Stimulated activated CD4-positive, alpha-beta T cell treated with anti-CD3 and anti-CD28 coated beads, Interleukin-4, amount 100 ng/mL, for 1 hour (primary cell): ENCODE measurements at places on chromosomes 4 and X.

- no peak for DNase-seq
These were observed 287.0 kb upstream of the GALNT7 start for GRCh38 chr4:172881645-172882044.

GRCh38 chr4:85656759-85657505 is 182.0 kb downstream of the ARHGAP24 start:
- no peak for DNase-seq

DNA sequence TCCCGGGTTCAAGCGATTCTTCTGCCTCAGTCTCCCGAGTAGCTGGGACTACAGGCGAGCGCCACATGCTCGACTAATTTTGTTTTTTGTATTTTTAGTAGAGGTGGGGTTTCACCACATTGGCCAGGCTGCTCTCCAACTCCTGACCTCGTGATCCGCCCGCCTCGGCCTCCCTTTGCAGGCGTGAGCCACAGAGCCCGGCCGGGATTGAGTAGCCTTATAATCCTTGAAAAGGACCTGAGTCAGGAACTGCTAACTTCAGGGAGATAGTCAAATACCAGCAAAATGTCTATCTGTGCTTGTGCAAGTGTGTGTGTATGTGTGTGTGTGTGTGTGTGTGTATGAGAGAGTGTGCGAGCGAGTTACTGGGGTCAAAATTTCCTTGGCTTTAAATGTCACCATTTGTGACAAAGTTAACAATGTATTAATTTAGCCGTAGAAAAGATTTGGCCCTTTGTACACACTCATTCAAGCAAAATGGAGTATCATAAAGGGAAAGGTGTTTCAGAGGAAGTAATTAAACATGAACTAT is 1.8 kb upstream of the KDM6A start:
- no peak for DNase-seq

DNA sequence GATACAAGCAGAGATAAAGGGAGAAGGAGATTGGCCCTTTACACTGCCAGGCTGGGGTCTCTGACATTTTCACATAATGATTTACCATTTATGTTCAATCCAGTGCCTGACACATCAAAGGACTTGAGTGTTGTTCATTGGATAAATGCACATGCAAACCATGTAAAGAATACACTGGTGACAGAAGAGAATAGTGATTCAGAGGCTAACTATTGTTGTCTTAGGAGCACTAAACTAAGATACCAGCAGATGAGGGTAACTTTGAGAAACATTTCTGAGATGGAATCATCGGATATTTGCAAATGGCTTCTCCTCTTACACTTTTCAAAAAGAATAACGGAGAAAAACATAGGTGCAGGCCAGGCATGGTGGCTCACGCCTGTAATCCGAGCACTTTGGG is 67.3 kb upstream of the HHIP start:
- DNase-seq = no peak

GRCh38 chr4:112361181-112361791 is 64.1 kb downstream of the ALPK1 start:
- no peak for DNase-seq

DNA sequence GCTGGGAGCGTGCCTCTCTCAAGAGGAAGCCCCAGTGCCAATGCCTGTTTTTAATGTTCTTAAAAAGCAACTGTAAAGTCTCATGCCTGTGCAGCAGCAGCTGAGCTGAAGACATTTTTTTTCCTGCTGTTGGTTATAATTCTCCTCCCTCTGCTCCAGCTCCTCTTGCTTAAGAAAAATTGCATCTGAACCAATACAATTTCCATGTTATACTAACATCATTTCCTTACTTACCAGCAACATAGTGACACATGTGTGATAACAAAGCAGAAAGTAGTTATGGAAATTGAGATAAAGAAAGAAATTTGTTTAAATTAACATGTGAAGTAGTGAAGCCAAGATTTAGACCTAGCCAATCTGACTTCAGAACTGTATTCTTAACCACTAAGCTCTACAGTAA is 101.4 kb downstream of the TBC1D19 start:
- DNase-seq = no peak

DNA sequence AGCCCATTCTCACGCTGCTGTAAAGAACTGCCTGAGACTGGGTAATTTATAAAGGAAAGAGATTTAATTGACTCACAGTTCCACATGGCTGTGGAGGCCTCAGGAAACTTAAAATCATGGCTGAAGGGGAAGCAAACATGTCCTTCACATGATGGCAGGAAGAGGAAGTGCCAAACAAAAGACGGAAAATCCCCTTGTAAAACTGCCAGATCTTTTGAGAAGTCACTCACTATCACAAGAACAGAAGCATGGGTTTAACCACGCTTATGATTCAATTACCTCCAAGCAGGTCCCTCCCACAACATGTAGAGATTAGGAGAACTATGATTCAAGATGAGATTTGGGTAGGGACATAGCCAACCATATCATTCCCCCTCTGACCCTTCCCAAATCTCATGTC is 335.5 kb downstream of the IL15 start:
- DNase-seq = no peak

- DNase-seq = no peak
These were observed 10.3 kb upstream of the CLNK start for GRCh38 chr4:10694828-10695209.

DNA sequence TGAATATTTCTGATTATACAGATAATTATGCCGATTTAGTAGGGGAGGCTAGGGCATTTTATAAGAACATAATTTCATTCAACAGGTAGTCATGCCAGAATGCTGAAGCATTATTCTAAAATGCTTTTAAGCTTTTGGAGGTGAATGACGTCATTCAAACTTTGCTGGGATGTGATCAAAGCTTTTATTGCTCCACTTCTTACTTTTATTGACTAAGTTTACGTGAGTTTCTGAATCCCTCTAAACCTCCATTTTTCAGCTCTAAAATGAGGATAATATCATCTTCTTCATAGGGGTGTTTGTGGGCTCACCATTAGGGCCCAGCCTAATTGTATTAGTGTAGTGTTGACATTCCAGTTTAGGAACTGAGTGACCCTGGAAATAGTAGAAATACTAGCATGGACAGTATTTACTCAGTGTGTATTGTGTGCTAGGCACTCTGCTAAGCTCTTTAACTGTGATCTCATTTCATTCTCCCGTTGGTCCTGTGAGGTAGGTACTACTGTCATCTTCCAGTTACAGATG is 3.0 kb downstream of the WWC2 start:
- no peak for DNase-seq

DNA sequence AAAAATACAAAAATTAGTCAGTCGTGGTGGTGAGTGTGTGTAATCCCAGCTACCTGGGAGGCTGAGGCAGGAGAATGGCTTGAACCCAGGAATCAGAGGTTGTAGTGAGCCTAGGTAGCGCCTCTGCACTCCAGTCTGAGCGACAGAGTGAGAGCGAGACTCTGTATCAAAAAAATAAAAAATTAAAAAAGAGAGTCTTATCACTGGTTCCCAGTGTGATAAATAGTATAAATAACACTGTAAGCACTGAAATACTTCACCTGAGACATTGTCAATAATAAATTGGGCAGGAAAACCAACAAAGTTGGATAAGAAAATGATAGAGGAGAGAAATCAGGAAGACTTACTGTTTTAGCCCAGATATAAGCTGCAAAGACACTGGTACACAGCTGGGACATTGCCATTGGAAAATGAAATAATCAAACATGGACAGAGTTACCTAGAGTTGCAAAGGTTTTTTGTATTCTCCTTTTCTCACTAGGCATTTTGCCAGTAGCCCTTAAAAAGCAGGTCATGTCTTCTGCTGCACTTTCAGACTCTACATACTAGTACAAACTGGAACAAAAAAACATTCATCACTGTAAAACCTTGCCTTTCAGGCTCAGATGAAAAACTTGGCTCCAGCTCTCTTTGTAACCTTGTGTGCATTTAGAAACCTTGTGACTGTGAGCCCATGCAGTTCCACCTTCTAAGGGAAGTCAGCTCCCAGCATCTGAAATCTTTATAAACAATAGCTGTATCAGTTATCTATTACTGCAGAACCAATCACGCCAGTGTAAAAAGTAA is 55.0 kb upstream of the PPP1R2C start:
- no peak for DNase-seq

GRCh38 chrX:72176981-72177380 is 4.6 kb upstream of the PIN4 start:
- DNase-seq = no peak

DNA sequence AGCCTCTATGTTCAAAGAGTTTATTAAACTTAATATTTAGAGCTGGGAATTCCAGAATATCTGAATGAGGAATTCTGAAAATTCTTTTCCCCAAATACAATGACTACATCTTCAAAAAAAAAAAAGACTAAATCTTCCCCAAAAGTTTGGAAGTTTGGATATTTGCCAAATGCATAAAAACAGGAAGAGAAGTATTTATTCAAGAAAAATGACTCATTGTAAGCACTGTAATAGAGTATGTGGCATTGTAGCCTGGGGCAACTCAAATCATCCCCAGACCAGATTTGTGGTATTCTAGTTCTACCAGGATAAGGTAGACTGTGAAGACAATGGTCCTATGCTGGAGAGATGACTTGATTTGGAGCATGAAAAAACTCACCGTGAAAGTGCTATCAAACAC is 78.5 kb upstream of the PDHA2 start:
- no peak for DNase-seq

DNA sequence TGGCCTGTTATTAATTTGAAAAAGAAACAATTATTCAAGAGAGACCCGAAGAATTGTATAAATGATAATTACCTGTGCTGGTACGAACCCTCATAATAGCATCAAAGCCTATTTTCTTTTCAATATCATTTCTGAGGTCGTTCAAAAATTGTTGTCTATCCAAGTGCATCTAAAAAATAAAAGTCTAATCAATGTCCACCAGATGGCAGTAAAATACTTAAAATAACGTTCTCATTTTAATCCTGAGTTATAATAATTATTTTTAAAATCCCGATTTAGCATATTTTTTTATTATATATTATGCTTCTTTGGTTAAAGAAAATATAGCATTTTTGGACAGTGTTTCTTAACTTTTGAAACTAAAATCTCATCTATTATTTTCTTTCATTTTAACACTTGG is 55.7 kb downstream of the METTL14 start:
- no peak for DNase-seq
